Ovary (tissue), 10 donors: ENCODE measurements at places on chromosomes 16 and 17. TPM values are rescaled to one million over a fixed set of nuclear protein-coding genes. Genes with fewer than 3 reads are reported as not detected.

DNA sequence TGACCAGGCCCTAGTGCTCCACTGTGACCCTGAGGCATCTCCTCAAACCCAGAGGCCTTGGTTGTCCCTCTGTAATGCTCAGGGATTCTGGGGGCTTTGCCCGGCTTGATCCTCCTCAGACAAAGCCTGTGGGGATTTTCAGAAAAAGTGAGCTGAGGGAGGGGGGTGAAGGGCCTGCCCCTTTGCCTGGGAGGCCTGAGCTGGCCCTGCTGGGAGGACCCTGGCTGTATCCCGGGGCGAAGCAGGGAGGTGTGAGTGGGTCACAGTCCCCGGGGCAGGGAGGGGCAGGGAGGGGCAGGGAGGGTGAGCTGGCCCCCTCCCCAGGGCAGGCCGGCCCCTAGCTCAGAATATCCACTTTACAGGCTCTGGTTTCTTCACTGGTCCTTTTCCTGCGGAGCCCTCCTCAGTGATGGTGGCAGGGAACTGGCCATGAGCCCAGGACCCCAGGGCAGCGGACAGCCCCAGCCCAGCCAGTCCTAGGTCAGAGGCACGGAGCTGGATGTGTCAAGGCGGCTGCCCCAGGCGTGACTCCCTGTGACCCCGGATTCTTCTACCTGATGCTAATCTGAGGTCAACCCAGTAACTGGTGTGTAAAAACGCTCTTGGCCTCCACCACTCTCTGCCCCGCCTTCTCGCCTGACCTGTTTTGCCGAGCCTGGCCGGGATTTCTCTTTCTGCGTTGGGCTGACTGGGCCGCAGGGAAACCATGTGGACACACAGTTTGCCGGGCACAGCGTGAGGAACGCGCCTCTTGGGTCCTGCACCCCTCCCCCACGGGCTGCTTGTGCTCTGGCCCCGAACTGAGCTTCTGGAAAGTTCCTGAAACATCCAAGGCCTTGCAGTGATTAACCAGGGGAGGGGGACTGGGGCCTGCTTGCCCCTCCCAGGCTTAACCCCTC lies 5.8 kb upstream of the FASN start:
- no peaks in the 10 kb centered on the region for H3K4me1 ChIP-seq
- no peak overlapping the region for H3K4me3 ChIP-seq
- peak overlapping the region; percentile 74 for H3K27ac ChIP-seq

DNA sequence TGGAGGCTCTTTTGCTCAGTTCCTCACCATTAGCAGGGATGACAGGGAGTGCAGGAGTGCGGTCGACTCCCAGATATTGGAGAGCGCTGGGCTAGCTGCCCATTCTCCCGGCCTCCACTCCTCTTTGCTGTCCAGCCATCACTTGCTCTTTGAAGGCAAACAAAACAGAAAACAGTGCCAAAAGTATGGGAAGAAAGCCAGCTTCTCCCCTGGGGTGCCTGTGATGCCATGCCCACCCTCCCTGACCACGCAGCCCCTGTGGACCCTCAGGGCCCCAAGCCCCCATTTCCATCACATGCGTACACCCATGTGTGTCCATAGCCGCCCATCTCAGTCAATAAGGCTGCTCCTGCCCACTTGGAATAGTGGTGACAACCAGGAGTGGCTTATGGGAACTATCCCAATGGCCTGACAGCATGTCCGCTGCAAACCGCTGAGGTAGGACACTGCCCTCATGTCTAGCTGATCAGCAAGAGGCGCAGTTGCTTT lies 30.0 kb downstream of the MAPT start:
- H3K27ac ChIP-seq: no peak overlapping the region
- H3K36me3 ChIP-seq: no peaks in the 10 kb centered on the region
- no peaks in the 10 kb centered on the region for H3K27me3 ChIP-seq
- no peak overlapping the region for H3K4me3 ChIP-seq
- DNase-seq: no peak

DNA sequence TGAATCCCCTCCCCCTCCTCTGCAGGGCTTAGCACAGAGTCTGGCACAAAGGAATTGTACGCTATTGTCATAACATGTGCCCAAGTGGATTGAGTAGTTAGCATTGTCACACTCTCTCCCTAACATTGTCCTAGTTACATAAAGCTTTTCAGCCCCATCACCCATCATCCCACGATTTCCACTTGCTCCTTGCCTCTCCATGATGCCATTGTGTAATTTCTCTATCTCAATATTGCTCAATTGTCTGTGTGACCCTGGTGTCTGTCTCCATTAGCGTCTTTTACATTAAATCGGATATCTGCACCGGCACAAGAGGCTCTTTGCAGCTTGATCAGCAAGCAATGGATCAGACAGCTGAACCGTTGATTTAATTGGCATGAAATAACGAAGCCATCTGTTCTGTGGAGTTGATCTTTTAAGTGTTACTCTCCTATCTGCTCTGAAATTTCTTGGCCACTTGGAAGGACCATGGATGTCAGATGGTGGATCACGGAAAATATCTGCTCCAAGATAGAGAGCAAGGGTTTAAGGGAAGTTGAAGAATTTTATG lies 77.0 kb upstream of the HS3ST4 start:
- no peak overlapping the region for H3K27ac ChIP-seq
- no peak for DNase-seq
- H3K4me1 ChIP-seq: no peaks in the 10 kb centered on the region

GRCh38 chr16:85847036-85847435 lies 47.5 kb downstream of the COX4I1 start:
- H3K4me3 ChIP-seq: no peak overlapping the region
- no peak overlapping the region for H3K27ac ChIP-seq

The RCVRN gene
- total RNA-seq: not detected

- no peak overlapping the region for H3K4me3 ChIP-seq
- H3K4me1 ChIP-seq: peaks cover 3% of the 10 kb centered on the region
- H3K27me3 ChIP-seq: no peaks in the 10 kb centered on the region
- H3K36me3 ChIP-seq: no peaks in the 10 kb centered on the region
- no peak overlapping the region for H3K27ac ChIP-seq
- no peak for DNase-seq
Observed at GRCh38 chr17:64192589-64192988, 62.6 kb upstream of the ERN1 start.

The CDRT15L2 gene
- total RNA-seq: not detected

The DBF4B gene
- total RNA-seq: 5.5 TPM

The HEATR9 gene
- not detected for total RNA-seq

- H3K4me1 ChIP-seq: peaks cover 24% of the 10 kb centered on the region
- no peak for DNase-seq
- H3K27me3 ChIP-seq: no peaks in the 10 kb centered on the region
- no peak overlapping the region for H3K4me3 ChIP-seq
Observed at GRCh38 chr17:27541301-27542023, 85.2 kb downstream of the KSR1 start.

DNA sequence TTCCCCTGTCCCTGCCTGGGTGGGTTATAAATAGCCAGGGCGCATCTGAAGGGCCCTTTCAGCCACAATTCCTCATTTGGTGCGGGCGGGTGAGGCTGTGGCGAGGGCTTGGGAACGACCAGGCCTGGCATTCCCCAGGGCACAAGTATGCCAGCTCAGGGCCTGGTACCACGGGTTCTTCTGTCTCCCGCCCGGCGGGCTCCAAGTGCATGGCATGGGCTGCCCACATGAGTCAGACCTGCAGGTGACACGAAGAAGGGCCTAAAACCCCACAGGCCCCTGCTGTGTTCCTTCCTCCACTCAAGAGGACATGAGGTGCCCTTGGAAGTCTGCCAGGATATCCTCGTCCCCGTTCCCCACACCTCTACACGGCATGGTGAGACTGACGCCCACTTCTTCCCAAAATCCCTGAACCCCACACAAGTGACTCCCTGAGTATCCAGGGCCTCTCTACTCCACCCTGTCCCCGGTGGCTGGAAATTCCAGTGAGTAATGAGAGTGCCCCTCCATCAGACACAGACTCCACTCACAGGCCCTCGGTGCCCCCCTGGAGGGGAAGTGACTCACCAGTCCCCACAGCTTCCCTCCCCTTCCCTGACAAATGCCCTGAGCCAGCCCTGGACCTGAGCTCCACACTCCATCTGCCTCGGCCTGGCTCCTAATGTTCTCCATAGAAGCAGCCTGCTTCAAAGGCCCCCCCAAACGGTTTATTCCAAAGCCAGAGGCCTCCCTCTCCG lies 68.8 kb downstream of the ABR start:
- no peaks in the 10 kb centered on the region for H3K36me3 ChIP-seq
- peaks cover 16% of the 10 kb centered on the region for H3K4me1 ChIP-seq
- DNase-seq: no peak
- no peak overlapping the region for H3K27ac ChIP-seq

- H3K4me1 ChIP-seq: peaks cover 19% of the 10 kb centered on the region
- H3K36me3 ChIP-seq: no peaks in the 10 kb centered on the region
- H3K27ac ChIP-seq: peak overlapping the region; percentile 75
- DNase-seq: peak; percentile 64
- peak overlapping the region; percentile 49 for H3K4me3 ChIP-seq
Observed at GRCh38 chr17:77451894-77452852, 311.4 kb downstream of the SEC14L1 start.

DNA sequence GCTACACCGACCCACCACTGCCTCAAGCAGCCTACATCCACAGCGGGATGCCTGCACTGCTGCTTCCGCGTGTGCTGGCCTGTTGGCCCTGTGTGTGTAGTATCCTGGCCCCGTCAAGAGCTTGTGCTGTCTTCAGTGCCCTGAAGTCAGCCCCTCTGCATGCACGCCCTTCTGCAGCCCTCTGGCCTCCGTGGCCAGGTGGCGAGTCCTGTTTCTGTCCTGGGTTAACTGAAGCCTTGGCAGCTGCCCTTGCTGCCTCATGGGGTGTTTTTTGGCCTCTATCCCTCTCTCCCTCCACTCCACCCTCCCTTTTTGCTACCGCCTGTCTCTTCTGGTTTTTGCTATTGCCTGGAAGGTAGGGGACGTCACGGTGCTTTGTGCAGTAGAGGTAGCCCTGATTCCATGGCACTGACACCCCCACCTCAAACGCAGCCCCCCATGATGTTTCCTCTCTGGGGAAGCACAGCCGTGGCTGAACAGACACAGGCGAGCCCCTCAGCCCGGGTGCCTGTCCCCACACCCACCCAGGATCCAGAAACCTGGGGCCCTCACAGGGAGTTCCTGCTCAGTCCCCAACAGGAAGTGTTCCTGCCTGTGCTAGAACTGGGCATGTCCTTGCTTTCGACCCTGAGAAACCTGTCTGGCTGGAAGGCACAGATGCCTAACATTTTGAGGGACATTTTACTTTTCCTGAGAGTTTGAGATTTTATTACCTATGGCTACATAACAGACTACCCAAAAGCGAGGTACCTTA lies 18.8 kb upstream of the AMZ2 start:
- no peaks in the 10 kb centered on the region for H3K27me3 ChIP-seq
- DNase-seq: no peak
- no peaks in the 10 kb centered on the region for H3K4me1 ChIP-seq
- H3K27ac ChIP-seq: no peak overlapping the region
- H3K4me3 ChIP-seq: no peak overlapping the region

DNA sequence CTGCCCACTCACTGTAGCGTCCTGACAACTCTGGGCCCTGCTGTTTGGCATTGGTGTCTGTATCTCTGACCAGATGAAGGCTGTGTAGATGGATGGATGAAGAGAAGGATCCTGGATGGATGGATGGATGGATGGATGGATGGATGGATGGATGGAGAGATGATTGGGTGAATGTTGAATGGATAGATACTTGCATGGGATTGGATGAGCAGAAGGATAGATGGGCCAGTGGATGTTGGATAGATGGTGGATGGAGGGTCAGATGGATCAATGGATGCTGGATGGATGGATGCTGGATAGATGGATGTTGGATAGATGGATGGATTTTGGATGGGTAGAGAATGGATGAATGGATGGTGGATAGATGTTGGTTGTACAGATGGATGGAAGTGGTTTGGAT lies 179.6 kb upstream of the GSE1 start:
- DNase-seq: no peak
- no peaks in the 10 kb centered on the region for H3K27me3 ChIP-seq
- H3K4me3 ChIP-seq: no peak overlapping the region
- peaks cover 21% of the 10 kb centered on the region for H3K4me1 ChIP-seq
- no peak overlapping the region for H3K27ac ChIP-seq

The WDR90 gene
- 58.2 TPM for total RNA-seq

DNA sequence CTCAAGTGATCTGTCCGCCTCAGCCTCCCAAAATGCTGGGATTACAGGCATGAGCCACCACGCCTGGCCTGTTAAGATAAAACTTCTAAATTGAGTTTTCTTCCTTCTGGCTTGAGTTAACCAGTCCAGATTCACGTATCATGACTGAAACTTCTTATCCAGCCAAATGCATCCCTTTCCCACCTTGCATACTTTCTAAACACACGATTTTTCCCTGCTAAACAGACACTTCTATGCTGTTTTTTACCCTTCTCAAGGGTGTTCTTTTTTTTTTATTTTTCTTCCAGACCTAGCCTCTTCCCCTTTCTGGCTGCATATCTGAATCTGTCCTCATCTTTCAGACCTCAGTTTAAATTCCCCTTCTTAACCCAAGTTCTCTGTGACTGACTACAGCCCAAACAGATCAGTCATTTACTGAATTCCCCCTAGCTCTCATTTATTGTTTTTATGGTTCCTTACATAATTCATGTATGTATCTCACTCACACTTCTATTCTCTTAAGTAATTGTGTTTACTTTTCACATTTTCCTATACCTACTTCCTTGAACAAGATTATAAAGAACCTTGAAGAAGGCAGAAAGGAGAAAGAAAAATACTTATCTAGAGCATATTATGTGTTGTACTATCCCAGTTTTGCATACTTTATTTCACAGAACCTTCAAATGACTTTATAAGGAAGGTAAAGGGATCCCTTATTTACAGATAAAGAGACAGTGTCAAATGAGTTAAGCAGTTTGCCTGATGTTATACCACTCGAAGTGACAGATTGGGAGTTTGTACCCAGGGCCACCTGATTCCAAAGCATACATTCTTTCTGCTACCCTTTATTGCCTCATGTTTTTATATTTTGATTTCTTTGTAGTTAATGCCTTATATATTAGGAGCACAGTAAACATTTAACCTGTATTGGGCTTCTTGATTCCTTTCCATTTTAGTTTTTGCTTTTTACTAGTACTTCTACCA lies 5.2 kb downstream of the EVI2B start:
- no peak overlapping the region for H3K4me3 ChIP-seq
- no peaks in the 10 kb centered on the region for H3K36me3 ChIP-seq
- DNase-seq: no peak
- H3K4me1 ChIP-seq: no peaks in the 10 kb centered on the region
- H3K27ac ChIP-seq: no peak overlapping the region
- no peaks in the 10 kb centered on the region for H3K27me3 ChIP-seq

- H3K4me1 ChIP-seq: no peaks in the 10 kb centered on the region
- H3K36me3 ChIP-seq: no peaks in the 10 kb centered on the region
- H3K4me3 ChIP-seq: no peak overlapping the region
- H3K27me3 ChIP-seq: no peaks in the 10 kb centered on the region
- no peak for DNase-seq
Observed at GRCh38 chr16:35752773-35753558, 2293.6 kb downstream of the TP53TG3F start.
